ENCODE measurements at places on chromosomes 6 and 20.

GRCh38 chr6:56757588-56757984 lies 114.9 kb upstream of the DST start:
- no peak for DNase-seq

DNA sequence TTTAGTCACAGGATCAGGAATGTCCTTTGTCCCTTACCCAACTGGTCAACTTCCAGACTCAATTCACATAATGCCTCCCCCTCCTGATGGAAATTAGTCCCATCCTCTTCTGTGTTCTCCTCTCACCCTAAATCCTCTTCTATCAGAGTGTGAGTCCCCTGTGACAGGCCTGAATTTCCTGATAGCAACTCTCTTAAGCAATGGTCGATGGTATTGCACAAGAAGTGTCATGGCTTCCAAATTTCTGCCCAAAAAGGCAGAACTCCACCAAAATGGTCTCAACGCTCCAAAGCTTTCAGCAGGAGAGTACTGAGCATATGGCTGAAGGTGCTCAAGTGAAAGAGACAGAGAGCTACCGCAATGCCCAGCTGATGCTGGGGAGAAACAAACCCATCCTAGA lies 2.4 kb downstream of the PREP start:
- DNase-seq = no peak

DNA sequence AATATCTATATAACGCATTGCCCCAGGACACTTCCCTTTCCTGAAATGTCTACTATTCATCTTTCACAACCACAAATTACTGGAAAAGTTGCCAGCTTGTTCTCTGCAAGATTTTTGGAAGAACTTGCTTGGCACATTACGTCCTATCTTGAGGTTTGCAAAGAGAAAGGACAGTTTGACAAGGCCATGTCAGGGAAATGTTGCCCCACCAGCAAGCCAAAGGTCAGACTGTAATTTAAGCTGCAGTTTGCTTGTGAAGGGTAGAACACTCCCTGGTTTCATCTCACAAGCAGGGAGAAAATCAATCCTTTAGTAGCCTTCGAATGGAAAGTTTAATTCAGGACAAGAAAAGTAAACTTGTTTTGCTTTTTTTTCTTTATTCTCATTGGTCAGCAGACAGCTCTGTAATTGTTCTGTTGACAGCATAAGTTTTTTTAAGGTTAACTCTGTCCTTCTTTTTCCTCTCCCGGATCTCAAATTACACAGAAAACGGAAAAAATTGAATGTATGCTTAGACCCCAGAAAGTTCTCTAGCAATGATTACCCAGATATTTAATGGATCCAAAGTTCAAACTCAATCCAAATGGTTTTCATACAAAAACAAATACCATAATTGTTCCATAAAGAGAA lies 541.8 kb upstream of the NRSN1 start:
- DNase-seq = no peak

- DNase-seq = peak; percentile 49
Measured at GRCh38 chr6:134822920-134823709, 126.8 kb downstream of the ALDH8A1 start.

DNA sequence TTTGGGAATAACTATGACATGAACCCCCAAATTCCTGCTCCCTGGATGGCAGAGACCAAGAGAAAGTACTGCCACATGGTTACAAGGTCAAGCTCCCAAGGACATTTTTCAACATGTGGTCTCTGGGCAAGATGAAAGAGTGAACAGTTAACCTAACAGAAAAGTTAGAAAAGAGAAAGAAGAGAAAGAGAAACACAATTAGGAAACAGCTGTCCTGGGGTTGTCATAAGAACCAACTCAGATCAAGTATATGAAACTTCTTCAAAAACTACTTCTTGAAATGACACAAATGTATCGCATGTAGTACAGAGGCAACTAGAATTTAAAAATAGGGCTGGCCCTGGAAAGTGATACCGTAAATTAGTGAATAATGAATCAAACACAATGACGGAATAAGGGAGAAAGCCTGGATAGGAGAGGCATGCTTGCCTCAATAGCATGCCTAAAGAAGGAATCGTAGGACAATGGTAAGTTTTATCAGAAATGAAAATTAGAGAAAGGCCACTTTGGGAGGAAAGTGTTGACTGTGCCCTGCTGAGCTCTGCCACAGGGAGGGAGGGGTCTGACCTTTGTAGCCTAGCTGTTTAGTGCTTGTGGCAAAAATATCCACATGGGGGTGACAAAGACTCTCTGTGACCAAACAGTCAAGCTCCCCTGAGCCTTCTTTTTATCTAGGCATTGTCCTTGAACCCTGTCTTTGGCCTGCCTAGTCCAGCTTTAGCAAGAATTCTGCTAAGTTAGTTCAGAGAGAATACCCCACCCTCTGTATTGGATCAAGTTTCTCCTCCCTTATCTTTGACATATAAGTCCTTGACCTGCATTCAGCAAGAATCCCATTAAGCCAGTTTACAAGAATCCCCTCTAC lies 4.3 kb upstream of the DCBLD1 start:
- DNase-seq = peak; percentile 7

GRCh38 chr6:10719964-10720264 lies 3.0 kb upstream of the TMEM14C start:
- DNase-seq = no peak

- DNase-seq = no peak
Measured at GRCh38 chr6:52271852-52272460, 12.6 kb downstream of the MCM3 start.

DNA sequence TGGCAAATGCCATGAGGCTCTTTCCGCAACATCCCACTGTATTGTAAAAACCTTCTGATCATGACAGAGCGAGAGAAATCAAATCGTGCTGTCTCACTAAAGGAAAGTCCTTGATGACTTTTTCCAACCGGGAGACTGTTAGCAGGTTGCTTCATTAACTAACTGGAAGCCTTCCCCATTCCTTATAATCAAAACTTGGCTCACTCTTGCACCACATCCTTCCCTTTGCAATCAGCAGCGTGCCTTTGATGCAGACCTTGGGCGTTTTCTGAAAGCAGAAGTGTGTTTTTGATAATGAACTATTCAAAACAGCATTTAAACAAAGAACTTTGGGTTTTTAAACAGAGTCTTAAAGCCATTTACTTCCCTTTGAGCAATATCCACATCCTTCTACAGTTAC lies 96.2 kb upstream of the CNR1 start:
- DNase-seq = no peak

DNA sequence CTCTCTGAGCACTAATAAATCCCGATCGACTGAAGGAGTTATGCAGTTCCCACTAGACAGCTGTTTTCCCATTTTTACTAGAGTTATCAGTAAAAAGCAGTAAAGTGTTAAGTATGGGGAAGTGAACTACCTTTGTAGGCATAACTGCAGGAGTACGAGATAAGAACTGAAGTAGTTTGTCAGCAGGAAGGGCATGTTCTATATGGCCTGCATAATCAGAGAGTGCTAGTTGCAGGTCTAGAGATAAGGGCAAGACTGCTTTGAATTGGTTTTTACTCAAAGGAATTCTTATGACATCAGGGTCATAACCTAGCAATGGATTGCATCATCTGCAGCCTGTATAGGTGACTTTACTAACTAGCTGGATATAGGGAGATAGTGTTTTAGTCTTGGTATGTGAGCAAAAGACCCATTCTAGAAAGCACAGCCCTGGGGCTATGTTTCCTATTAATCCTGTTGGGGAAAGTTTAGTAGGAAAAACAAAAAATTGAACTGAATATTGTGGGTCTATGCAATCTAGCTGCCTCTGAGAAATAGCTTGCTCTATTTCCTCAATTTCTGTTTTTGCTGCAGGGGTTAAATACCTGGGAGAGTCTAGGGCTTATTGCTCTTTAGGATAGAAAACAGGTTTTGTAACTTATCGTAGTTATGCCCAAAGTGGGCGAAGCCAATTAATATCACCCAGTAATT lies 22.6 kb upstream of the CRISP1 start:
- DNase-seq = no peak

DNA sequence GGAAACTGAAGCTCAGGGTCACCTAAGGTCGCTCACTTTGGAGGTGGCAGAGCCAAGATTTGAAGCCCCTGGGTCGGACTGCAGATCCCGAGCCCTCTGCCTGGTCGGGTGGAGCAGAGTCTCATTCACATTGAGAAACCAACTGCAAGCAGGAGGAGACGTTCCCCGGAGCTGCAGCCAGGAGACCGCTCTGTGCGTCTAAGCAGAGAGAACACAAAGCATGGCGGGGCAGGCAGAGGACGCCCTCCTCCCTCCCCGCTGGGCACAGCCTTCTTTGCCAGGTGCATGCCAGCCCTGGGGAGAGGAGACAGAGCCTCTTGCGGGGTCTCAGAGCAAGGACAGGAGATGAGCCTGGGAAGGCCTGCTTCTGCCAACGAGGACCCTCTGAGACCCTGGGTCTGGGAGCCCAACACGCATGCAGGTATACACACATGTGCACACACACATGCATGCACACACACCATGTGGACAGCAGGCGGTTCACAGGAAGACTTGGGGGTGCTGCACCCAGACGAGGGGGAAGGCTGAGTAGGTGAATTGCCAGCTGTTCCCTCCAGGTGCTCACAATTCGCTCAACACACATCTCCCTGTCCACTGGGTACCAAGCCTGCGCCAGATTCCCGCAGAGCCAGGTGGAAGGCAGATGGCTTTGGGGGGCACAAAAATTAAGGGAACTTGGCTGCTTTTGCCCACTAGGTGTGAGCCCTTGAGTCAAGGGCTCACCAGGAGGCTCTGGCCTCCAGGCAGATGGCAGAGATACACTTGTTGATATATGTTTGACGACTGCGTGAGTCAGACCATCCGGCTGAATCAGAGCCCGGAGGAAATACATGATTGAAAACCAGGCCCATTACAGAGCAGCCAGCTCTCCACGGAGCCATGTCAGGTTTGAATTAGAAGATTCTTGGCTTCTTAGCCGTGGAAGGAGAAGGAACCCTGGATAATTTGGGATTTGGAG lies 5.5 kb upstream of the NTSR1 start:
- DNase-seq = peak; percentile 16

DNA sequence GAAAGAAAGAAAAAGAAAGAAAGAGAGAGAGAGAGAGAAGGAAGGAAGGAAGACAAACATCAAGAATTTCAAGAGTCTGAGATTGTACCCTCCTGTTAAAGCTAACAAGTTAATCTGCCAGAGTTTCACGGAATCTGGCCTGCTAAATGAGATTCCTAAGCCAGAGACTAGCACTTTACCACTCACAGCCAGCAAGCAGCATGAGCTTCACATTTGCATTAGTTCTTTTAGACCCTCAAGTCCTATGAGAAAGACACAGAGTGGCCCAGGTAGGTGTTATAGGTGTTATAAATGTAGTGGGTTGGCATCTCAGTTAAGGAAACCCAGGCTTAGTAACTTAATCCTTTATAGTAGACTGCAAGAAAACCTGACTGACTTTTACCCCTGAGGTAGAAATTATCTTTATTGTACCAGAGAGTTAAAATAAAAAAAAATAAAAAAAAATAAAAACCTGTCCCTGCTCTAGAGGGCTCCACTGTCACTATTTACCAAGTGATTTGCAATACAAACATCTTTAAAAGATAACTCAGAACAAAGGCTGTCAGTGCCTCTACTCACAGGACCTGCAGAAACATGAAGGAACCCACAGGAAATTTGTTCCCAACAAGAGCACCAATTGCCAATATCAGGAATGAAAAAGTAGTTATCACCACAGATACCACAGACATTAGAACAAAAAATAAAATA lies 9.7 kb upstream of the IBTK start:
- no peak for DNase-seq

DNA sequence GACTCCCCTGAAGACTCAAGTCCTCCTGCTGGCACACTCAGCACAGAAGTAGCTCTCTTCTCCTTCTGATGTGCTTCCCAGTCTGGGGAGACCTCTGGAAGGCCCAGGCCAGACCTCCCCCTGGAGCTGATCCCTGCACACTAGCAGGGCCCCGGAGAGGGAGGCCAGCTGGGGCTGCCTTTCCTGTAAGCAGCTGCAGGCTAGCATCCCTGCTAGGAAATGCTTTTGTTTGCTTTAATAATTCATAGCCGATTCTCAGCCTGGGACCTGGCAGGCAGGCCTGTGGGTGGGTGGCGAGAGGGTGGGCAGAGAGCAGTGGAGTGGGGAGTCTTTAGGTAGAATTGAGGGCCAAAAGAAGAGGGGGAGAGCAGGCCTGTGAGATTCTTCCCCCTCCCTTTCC lies 5.2 kb downstream of the EBF4 start:
- DNase-seq = no peak

- no peak for DNase-seq
Measured at GRCh38 chr6:33958526-33959328, 154.9 kb upstream of the MLN start.

DNA sequence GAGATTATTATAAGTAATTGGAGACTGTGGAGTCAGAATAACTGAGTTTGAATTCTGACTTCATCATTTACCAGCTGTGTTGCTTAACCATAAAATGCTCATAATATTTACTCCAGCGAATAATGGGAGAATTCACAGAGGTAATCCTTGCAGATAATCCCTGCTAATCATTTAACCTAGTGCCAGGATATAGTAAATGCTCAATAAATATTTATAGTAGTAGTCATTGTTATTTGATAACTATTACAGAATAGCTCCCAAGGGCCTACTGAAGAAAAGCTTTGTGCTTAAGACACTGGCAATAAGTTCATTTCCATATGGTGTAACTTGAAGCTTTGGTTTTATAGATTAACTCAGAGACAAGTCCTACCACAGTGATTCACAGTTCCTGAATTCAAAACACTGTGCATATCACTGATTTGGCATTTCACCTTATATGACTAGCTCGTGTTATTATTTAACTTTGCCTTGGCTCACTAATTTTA lies 208.8 kb upstream of the PLCB4 start:
- peak; percentile 94 for DNase-seq

DNA sequence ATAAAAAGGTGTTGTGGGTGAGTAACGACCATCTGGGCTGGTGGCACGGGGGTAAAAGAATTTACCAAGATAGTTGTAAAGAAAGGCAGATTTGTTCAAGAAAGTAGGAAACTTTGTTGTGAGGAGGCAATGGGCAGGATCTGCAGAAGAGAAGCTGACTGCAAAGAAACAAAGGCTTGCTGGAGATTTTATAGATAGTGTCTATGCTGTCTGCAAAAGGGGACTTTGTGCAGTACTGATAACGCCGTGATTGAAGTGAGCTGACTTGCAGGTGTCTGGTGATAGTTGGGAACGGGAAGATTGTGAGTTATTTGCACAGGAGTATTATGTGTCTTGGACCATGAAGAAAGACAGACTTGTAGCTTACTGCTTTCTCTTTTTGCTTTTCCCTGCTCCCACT lies 36.8 kb upstream of the GSTA3 start:
- DNase-seq = no peak

DNA sequence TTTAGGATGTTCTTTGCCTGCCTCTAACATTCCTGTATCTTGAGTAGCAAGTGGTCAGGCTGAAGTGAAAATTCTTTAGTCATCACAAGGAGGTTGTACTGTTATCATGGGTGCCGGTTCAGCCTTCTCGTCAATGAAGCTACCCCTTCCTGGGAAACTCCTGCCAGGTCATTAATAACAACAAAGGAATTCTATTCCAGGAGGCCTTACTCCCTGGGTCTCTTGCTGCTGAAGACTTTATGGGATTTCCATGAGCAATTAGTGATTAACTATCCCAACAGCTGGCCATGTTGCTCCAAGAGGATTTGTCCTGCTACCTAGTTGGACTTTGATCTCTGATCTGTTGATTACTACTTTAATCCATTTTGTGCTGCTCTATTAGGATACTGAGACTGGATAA lies 62.7 kb upstream of the ELOVL5 start:
- peak; percentile 78 for DNase-seq

GRCh38 chr6:163195721-163196691 lies 218.5 kb upstream of the QKI start:
- no peak for DNase-seq

Measured in kidney glomerular epithelial cell (primary cell).